ENCODE measurements at places on chromosomes 7 and 10.
A peak's percentile ranks its signal among the peaks of the same experiment; 100 is the strongest.

DNA sequence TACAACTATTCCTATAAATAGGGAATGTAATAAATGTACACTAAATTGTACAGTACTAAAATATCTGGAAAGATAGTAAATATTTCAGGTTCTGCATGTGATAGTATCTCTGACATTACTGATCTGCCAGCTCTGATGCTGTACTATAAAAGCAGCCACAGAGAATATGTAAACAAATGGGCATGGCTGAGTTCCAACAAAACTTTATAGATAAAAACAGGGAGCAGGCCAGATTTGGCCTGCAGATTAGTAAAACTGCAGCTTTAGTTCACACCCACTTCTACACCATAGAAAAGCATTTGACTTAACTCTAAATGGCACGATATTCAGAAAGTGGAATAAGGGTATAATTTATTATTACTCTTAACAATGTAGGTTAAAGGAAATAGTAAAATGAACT is 18.8 kb upstream of the TLL2 start:
- DNase-seq = no peak

- DNase-seq = peak; percentile 61
These were observed 15.0 kb downstream of the MIOS start for GRCh38 chr7:7581531-7582179.

DNA sequence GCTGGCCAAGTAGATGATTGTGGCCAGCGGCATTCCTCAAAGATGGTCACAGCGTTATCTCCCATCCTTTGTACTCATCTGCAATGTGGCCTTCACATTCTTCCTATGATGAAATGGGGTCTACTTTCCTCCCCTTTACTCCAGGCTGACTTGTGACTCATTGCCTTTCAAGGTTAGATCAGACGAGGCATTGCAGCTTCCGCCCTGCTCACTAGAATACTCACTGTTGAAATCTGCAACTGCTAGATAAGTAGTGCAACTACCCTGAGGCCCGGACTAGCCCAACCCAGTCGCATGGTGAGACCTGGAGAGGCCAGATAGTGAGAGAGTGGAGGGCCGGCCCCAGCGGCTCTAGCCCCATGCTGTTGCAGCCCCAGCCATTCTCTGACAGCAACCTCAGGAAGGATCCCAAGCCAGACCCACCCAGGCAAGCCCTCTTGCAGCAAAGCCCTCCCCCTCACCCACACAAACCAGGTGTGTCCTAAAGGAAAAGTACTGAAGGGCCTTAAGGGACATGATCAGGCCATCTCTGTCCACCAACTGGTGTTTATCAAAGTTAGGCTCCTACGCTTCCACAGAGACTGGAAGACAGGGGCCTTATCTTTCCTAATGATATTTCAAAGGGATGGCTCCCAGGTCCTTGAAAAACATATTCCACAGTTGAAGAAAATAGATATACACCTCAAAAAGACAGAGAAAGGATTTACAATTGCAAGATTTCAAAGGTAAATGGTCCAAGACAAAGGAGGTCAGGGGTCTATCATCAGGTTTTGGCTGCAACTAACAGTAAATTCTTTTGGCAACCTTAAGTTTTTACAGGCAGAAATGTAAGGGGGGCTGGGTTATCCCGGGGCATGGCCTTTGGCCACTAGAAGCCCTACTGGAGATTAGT is 107.2 kb upstream of the TRIM24 start:
- DNase-seq = no peak

DNA sequence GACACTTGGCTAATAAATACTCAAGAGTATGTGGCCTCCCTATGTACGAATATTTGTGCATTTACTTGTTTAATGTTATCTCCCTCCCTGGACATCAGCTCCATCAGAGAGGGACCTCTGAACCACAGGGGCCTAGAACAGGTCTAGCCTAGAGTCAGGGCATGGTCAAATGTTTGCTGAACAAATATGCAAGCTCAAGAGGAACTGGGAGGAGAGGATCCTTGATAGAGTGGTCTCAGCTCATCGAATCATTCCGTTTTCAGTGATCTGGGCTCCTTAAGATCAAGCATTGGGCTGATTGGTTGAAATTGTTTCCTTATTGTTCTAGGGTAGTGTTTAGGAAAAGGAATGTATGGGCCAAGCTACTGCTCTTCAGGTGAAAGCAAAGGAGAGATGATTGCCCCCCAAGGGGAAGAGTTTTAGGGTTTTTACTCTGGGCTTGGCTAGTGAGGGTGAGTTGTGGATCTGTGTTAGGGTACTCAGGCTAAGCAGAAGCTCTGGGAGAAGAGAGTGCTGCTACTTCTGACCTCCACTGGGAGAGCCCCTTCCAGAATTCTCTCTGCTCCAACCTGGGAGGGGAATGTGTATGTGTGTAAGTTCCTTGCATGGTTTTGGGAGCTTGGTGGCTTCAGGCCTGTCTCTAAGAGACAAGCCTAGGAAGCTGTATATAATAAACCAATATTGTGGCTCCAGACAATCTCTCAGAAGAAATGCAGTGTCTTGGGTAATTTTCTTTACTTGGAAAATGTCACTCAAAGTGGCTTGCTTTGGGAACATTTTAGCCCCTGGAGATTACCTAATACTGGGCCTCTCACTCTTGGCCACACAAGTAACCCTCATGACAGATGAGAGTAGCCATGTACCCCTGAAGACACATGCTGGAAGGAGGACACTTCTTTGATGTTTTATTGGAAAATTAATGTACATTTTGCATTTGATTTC is 110.0 kb downstream of the EMX2 start:
- no peak for DNase-seq

- DNase-seq = no peak
These were observed 638.2 kb upstream of the FZD8 start for GRCh38 chr10:36280321-36280741.

- no peak for DNase-seq
These were observed 21.3 kb downstream of the VWA2 start for GRCh38 chr10:114260366-114260765.

DNA sequence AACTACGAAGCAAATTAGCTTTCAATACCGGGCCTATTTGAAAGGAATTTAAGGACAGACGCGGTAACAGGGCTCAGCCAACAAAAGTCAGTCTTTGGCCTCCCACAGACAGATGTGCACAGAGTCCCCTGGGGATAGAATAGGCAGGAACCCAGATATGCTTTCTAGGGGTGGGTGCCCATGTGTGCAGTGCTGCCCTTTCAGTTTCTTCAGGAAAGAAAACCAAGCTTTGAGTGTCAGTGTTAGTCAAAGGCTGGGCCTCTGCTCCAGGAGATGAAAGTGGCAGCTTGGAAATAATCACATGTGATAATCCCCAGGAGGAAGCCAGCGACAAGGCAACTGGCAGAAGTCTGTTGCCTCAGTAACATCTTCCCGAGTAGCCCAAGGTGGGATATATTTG is 43.8 kb upstream of the CSTF2T start:
- DNase-seq = no peak

DNA sequence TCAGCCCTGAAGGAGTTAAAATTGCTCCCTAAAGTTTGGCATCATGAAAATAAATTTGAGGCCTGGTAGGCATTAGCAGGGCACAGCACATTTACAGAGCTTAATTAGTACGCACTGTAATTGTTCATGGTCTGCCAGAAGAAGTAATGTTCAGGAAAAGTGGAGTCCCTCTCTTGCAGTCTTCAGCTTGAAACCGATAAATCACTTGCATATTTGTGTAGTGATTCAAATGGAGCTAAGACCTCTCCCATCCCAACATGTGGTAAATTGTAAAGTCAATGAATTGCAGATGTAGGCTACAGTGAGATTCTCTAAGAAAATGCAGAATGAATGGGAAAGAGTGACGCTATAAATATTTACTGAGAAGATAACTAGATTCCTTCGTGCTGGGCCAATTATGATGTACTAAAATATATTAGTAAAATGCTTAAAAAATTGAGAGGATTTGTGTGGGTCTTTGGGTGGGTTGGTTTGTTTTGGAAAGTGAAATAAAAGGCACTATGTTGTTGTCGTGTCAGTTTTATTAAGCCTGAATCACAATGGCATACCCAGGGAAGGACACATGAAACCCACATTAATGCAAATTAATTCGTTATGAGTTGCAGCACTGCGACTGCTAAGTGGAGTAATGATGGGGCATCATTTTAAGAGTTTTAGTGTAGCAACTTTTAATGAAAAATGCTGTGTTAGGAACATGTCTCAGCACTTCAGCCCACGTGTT is 8.4 kb downstream of the TCF7L2 start:
- no peak for DNase-seq

DNA sequence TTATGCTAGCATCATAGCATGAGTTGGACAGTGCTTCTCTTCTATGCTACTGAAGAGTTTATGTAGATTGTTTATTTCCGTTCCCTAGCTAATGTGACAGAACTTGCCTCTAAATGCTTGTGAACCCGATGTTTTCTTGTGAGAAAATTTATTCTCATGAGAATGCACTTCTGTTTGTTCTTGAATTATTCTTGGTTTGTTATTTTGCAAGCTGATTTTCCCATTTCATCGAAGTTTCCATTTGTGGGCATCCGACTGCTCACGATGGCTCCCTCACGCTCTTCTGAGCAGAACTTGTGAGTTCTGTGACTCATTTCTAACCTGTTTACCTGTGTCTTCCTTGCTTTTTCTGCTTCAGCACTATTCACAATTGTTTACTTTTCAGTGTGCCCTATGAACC is 59.9 kb downstream of the WDFY4 start:
- DNase-seq = no peak

- DNase-seq = no peak
These were observed 48.4 kb upstream of the GSAP start for GRCh38 chr7:77464589-77464988.

DNA sequence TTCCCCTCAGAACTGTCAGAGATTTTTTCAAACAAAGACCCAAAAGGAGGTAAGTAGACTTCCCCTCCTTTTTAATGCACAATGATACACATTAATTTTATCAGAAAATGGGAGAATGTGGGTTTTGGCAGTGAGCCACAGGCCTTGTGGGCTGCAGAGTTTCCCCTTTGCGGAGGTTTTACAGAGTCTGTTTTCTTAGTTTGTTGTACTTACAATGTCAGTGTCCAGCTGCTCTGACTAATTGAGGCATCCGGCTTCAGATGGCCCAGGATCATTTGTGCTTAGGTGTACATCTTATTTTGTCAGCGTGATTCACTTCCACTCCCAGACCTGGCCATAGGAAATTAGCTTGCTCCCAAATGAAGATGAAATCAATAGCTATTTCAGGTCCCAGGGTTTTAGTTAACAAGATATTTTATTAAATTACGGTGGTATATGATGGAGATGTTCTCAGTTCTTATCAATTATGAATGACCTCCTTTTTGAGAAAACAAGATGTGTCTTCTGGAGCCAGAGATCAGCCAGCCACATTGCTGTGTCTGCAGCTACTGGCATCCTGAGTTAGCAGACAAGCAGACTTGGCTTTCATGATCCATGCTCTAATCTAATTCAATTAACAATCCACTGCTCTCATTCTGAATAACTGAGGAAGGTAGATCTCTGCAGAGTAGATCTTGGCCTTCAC is 1086.6 kb upstream of the SORCS1 start:
- no peak for DNase-seq

DNA sequence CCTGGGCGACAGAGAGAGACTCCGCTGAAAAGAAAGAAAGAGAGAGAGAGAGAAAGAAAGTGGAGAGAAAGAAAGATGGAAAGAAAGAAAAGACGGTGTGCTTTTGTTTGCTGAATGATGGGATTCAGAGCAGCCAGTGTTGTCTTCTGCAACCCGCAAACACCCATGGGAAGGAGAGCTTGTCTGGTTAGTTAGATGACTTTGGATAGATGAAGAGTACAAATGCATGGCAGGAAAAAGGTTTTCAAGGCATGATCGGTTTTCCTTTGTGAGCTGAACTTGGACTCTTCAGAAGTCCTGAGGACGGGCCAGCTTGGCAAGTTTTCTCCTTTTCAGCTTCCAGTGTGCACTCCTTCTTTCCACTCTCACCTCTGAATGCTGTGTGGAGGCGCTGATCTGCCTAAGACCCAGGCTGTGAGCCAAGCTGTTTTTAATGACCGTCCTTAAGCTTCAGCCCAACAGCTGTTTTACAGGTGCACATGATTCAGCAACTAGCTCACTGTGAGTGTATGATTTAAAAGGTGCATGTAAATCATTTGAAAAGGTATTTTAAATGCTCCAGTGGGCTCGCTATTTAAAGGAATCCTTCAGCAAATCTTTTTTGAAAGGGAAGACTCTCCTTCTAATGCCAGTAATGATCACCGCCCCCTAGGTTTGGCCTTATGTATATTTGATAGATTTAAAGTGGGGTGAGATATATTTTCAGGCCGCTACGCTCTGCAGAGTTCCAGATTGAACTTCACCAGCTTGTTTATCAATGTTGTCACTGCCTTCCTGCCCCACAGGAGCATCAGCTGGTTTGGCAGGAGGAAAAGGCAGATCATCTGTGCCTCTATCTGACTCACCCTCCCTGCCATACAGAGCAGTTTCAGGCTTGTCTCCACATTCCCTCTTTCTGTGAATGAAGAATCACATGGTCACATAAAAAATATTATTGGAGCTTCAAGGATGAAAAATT is 115.0 kb downstream of the PLXDC2 start:
- no peak for DNase-seq

Data from iPS DF 19.7 (cell line).